ENCODE measurements at places on chromosomes 3 and 15. TPM values are rescaled to one million over a fixed set of nuclear protein-coding genes. Genes with fewer than 3 reads are reported as not detected.

GRCh38 chr15:90187257-90187868 is 13.8 kb upstream of the SEMA4B start:
- peak; percentile 45 for DNase-seq
- peaks cover 10% of the 10 kb centered on the region for H3K27me3 ChIP-seq
- no peaks in the 10 kb centered on the region for H3K36me3 ChIP-seq
- H3K4me1 ChIP-seq: peaks cover 22% of the 10 kb centered on the region

DNA sequence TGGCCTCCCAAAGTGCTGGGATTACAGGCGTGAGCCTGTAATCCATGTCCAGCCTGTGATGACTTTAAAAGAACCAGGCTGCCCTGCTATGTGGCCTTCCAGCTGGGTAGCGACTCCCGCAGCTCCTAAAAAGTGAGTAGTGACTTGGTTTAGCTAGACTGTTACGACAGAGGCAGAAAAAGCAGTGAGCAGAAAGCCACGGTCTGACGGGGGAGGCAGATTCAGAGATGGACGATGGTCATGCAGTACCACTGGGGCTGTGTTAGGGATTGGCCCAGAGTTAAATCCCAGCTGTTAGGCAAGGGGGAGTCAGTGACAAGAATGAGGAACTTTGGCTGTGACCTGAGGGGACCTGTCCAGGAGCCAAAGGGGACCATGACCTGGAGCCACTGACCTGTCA is 3.1 kb upstream of the RPL29 start:
- no peak overlapping the region for H3K4me3 ChIP-seq
- peaks cover 22% of the 10 kb centered on the region for H3K4me1 ChIP-seq
- no peak overlapping the region for H3K27ac ChIP-seq
- no peak for DNase-seq
- H3K36me3 ChIP-seq: peaks cover 12% of the 10 kb centered on the region
- H3K27me3 ChIP-seq: no peaks in the 10 kb centered on the region

DNA sequence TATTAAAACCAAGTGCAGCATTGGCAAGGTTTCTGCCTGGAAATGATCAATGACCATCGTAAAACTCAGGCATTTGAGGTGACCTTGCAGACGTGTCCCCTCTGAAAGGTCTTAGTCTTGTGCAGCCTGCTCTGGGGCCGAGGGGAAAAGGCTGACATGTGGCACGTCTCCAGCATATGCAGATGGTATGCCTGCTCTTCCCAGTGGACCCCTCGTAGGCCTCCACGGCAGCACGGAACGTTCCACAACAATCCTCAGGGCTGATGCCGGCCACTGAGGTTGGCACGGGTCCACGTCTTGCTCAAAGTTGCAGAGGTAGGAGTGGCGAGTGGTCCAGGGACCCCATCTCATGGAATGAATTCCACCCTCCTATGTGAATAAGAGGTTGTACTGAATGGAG is 247.5 kb upstream of the LYSMD4 start:
- H3K27ac ChIP-seq: peak overlapping the region; percentile 51
- DNase-seq: peak; percentile 50
- no peaks in the 10 kb centered on the region for H3K36me3 ChIP-seq

GRCh38 chr3:11948866-11949265 is 55.3 kb upstream of the SYN2 start:
- H3K36me3 ChIP-seq: no peaks in the 10 kb centered on the region
- no peak for DNase-seq
- no peak overlapping the region for H3K27ac ChIP-seq
- peaks cover 5% of the 10 kb centered on the region for H3K27me3 ChIP-seq
- H3K4me3 ChIP-seq: no peak overlapping the region
- no peaks in the 10 kb centered on the region for H3K4me1 ChIP-seq

DNA sequence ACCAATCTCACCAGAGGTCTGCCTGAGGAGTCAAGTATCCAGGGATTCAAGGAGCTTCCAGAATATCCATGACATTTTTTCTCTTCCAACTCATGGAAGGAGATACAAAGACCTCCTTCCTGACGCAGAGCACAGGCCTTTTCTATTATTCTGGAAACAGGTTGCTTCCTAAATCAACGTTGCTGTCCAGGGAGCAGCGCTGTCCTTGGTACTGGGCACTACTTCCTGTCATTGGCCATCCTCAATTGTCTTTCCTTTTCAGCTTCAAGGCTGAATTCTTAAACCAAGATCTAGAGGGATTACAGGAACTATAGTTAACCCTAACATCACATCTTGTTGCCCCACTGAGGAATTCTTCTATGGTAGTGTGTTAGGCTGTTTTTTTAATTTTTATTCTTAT is 50.4 kb upstream of the TBC1D21 start:
- DNase-seq: peak; percentile 56
- no peaks in the 10 kb centered on the region for H3K36me3 ChIP-seq
- H3K4me1 ChIP-seq: peaks cover 9% of the 10 kb centered on the region
- no peak overlapping the region for H3K4me3 ChIP-seq

- no peaks in the 10 kb centered on the region for H3K27me3 ChIP-seq
- H3K36me3 ChIP-seq: no peaks in the 10 kb centered on the region
- H3K27ac ChIP-seq: no peak overlapping the region
- no peaks in the 10 kb centered on the region for H3K4me1 ChIP-seq
- H3K4me3 ChIP-seq: no peak overlapping the region
These were observed 457.7 kb upstream of the THRB start for GRCh38 chr3:24952388-24952787.

The VIPR1 gene
- 1.2 TPM for total RNA-seq

The RARB gene
- 23.2 TPM for total RNA-seq

The TBC1D21 gene
- not detected for total RNA-seq

DNA sequence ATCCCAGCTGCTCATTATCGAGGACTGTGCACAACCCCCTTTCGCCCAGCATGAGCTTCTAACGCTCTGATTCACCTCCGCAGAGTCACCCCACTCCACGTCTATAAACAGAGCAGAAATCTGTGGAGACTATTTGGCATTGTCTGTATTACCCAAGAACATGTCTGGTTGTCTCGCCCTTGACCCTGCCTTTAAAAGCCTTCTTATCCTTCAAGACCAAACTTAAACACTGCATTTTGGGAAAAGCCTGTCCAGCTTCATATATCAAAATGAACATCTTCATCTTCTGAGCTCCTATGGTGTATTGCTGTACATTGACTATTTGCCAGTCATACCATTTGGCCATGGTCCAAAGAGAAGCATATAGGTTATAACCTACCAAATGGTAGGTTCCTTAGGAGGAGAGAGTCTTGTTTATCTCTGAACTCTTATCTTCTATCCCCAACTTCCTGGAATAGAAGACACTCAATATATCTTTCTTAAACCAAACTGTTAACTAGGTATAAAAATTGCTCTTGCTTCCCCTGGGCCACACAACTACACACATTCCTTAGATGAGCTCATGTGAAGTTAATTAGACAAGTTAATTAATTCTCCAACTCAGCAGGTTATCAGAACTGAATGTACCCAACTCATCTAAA is 90.1 kb downstream of the FBN1 start:
- no peak overlapping the region for H3K4me3 ChIP-seq
- H3K27me3 ChIP-seq: no peaks in the 10 kb centered on the region
- no peak for DNase-seq
- H3K36me3 ChIP-seq: no peaks in the 10 kb centered on the region

DNA sequence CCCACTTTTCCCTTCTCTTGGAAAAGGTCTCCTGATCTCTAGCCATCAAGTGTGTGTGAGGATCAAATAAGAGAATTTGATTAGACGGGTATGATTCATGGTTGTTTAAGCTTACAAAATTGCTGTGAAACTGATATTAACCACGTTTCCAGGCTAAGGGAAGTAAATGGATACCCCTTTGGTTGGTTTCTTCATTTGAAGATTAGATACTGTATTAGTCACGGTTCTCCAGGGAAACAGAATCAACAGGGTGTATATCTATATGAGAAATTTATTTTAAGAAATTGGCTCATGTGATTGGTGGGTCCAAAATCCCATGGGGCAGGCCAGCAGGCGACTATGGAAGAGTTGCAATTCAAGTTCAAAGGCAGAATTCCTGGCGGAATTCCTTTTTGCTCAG is 112.7 kb upstream of the SELENOK start:
- H3K4me3 ChIP-seq: no peak overlapping the region
- no peak for DNase-seq
- no peaks in the 10 kb centered on the region for H3K4me1 ChIP-seq
- no peak overlapping the region for H3K27ac ChIP-seq
- no peaks in the 10 kb centered on the region for H3K36me3 ChIP-seq

The GOLGA6D gene
- total RNA-seq: 0.09 TPM

GRCh38 chr3:153171918-153172317 is 9.9 kb downstream of the RAP2B start:
- no peak for DNase-seq
- H3K4me1 ChIP-seq: no peaks in the 10 kb centered on the region
- no peaks in the 10 kb centered on the region for H3K36me3 ChIP-seq
- H3K4me3 ChIP-seq: no peak overlapping the region

The ZNF621 gene
- total RNA-seq: 10.6 TPM

DNA sequence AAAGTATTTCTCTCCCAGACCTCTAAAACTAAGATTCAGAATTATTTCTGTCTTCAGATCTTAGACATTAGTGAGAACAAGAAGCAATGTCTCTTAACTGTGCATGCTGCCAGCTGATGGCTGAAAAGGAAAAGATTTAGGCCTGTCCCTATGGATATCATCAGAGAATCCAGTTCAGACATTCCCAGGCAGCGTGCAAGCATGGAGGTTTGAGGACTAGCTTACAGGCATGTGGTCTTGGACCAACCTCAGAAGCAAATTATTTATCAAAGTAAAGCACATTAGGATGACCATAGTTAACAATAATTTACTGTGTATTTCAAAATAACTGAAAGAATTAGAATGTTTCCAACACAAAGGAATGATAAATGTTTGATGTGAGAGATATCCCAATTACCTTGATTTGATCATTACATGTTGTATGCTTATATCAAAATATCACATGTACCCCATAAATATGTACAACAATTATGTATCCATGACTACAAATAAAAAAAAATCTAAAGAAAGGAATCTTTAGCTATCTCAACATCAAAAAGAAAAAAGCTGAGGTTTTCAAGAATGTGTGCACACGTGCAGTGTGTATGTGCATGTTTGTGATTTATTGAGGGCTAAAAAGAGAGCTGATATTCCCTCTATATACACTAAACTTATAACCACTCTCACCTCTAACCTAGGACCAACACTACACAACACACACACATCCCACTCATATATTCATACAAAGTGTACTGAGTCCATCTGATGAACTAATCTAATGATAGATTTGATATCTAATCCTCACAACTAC is 108.9 kb upstream of the THBS1 start:
- no peaks in the 10 kb centered on the region for H3K36me3 ChIP-seq
- no peaks in the 10 kb centered on the region for H3K27me3 ChIP-seq
- H3K4me3 ChIP-seq: no peak overlapping the region
- peak overlapping the region; percentile 96 for H3K27ac ChIP-seq
- DNase-seq: peak; percentile 58

- no peak overlapping the region for H3K27ac ChIP-seq
- DNase-seq: peak; percentile 48
- H3K4me3 ChIP-seq: no peak overlapping the region
- H3K27me3 ChIP-seq: no peaks in the 10 kb centered on the region
These were observed 52.8 kb downstream of the RGMA start for GRCh38 chr15:93035953-93036810.

The ANKRD34C gene
- total RNA-seq: under 0.01 TPM

The IGSF11 gene
- 1.8 TPM for total RNA-seq

The CNTN6 gene
- 3.3 TPM for total RNA-seq

The TADA3 gene
- 41.3 TPM for total RNA-seq

DNA sequence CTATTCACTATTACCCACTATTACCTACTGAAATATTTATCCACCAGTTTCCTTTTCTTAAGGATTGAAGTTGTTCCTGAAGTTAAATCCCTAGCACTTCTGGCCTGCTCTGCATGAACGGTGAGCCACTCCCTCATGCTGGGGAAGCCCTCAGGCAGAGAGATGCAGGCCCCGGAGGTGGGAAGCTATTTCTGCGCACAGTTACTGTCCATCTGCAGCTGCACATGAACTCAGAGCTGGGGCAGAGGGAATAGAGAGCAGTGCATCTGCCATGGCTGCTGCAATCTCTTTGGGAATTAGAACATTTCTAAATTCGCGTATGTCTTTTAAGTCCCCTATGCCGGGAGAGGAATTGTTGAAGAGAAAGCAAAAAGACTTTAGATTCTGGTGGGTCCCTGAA is 6.3 kb upstream of the GALNT15 start:
- H3K27me3 ChIP-seq: no peaks in the 10 kb centered on the region
- H3K4me3 ChIP-seq: no peak overlapping the region
- peak; percentile 76 for DNase-seq
- no peaks in the 10 kb centered on the region for H3K36me3 ChIP-seq
- H3K27ac ChIP-seq: no peak overlapping the region

The GOLGA6L7 gene
- total RNA-seq: not detected

GRCh38 chr3:50518436-50518835 is 15.0 kb upstream of the CACNA2D2 start:
- peaks cover 9% of the 10 kb centered on the region for H3K27me3 ChIP-seq
- DNase-seq: no peak
- peaks cover 44% of the 10 kb centered on the region for H3K4me1 ChIP-seq
- no peaks in the 10 kb centered on the region for H3K36me3 ChIP-seq

GRCh38 chr3:140505876-140506275 is 172.0 kb upstream of the TRIM42 start:
- no peaks in the 10 kb centered on the region for H3K36me3 ChIP-seq
- H3K27me3 ChIP-seq: no peaks in the 10 kb centered on the region
- no peak overlapping the region for H3K27ac ChIP-seq
- H3K4me1 ChIP-seq: peaks cover 8% of the 10 kb centered on the region
- DNase-seq: no peak

The CHST13 gene
- 0.18 TPM for total RNA-seq

- DNase-seq: peak; percentile 3
- H3K4me3 ChIP-seq: no peak overlapping the region
- H3K27me3 ChIP-seq: no peaks in the 10 kb centered on the region
- no peaks in the 10 kb centered on the region for H3K4me1 ChIP-seq
- H3K27ac ChIP-seq: no peak overlapping the region
These were observed 51.1 kb downstream of the PARP15 start for GRCh38 chr3:122628567-122628966.

GRCh38 chr3:175608356-175608755 is 749.2 kb downstream of the NAALADL2 start:
- no peak overlapping the region for H3K27ac ChIP-seq
- peak; percentile 59 for DNase-seq
- no peaks in the 10 kb centered on the region for H3K36me3 ChIP-seq
- H3K4me1 ChIP-seq: no peaks in the 10 kb centered on the region

DNA sequence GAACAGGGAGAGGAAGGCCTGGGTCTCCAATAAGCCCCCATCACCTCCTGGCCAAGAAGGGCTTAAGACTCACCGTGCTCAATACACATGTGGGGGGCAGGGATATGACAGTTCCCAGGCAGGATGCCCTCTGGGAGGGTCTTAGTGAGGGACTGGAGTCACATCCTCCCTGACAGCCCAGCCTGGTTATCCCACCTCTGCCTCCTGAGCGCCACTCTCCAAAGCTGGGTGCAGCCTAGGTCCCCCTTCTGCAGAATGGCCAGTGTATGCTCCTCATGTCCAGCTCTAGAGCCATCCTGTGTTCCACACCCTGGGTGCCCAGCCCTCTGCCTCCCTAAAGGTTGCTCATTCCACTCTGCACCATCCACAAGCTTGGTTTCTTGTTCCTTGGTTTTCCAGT is 1.2 kb upstream of the SHISA5 start:
- no peaks in the 10 kb centered on the region for H3K36me3 ChIP-seq
- peak overlapping the region; percentile 92 for H3K27ac ChIP-seq
- no peaks in the 10 kb centered on the region for H3K27me3 ChIP-seq
- no peak overlapping the region for H3K4me3 ChIP-seq
